ENCODE measurements at places on chromosomes 2 and 18.

DNA sequence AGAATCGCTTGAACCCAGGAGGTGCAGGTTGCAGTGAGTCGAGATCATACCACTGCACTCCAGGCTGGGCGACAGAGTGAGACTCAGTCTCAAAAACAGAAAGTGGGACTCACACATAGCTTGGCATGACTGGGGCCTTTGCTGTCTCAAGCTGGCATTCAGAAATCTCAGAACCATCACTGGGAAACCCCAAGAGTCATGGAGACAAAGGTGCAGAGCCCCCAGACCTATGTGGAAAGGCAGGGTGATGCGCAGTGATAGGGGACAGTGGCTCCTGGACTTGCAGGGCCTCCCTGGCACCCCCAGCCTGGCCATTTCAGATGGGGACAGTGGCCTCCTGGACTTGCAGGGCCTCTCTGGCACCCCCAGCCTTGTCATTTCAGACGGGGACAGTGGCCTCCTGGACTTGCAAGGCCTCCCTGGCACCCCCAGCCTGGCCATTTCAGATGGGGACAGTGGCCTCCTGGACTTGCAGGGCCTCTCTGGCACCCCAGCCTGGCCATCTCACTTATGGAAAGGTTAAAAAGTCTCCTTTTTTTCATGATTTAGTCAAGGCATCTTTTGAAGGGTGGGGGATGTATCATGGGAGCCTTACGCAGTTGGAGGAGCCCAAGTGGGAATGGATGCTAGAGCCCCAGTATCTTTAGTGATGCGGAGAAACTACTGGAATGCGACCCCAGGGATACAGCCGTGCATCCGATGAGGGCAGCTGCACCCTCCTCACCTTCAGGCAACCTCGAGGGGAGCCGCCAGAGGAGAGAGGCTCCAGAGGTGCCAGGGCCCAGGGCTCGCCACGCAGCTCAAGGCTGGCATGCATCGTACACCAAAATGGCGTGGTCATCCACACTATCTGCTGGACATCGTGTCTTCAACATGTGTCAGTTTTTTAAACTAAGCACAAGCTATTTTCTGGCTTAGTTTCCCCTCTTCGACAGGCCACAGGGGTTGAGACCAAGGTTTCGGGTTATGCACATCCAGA, 30.5 kb downstream of the ZNF516 start:
- no peak for DNase-seq

- DNase-seq = no peak
Observed at GRCh38 chr2:10347562-10347948, 44.9 kb downstream of the HPCAL1 start.

DNA sequence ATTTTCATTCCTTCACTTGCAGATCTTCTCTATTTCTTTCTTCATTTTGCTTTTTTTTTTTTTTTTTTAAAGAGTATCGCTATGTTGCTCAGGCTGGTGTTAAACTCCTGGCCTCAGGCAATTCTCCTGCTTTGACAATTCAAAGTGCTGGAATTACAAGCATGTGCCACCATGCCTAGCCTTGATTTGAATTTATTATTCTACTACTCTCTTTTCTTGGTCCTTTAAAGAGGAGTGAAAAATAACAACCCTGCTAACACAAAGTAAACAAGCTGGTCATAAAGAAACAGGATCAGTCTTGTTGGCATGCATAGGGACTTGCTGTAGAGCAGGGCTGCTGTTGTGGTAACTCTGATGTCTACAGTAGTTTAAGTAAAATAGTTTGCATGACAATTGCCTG, 1615.3 kb upstream of the ZEB2 start:
- no peak for DNase-seq

- peak; percentile 65 for DNase-seq
Observed at GRCh38 chr2:10932345-10933151, 20.8 kb downstream of the KCNF1 start.

DNA sequence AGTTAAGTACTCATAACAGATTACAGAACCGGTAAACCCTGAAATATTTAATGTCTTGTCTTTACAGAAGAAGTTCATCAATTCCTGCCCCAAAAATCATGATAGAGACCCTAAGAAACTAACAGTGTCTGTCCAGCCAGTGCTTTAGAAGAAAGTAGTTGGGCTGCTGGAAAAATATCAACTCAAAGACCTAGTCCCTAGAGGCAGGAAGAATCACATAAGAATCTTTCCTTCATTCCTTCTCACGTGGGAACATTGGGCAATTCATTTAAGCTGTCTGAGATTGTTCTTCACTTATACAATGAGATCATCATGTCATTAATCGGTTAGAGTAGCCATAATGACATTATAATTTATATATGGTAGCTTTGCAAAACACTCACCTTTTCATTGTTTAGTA, 156.4 kb downstream of the CCBE1 start:
- DNase-seq = no peak

- DNase-seq = no peak
Observed at GRCh38 chr2:10584242-10584753, 105.5 kb downstream of the NOL10 start.

- no peak for DNase-seq
Observed at GRCh38 chr18:62578980-62579511, 56.2 kb downstream of the ZCCHC2 start.

- no peak for DNase-seq
Observed at GRCh38 chr2:27779417-27780055, 8.0 kb downstream of the MRPL33 start.

- DNase-seq = no peak
Observed at GRCh38 chr2:231531883-231532755, 1.9 kb upstream of the NMUR1 start.

- no peak for DNase-seq
Observed at GRCh38 chr2:20143263-20143662, 81.7 kb downstream of the SDC1 start.

DNA sequence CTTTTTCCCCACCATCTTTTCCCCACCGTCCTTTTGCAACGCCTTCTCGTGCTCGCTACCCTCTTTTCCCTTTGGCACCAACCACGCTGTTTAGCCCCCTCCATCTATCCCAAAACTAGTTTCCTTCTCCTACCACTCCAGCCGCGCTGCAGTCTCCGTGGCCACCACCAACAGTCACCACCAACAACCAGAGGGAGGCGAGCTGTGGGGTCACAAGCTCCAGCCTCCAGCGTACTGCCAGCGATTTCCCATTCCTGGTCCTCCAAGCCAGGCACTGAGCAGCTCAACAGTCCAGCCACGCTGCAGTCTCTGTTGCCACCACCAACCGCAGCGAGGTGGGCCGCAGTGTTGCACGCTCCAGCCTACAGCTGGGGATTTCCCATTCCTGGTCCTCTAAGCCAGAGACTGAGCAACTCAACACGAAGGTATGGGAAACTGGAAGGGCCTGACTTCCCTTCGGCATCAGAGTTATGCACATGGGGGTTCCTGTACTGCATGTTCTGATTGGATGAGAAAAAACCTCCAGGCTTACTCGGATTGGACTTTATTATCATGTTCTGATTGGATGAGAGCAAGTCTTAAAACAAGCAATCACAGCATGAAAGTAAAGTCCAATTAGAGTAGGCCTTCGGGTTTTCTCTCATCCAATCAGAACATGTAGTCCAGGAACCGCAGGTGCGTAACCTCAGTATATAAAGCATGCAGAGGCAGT, 42.3 kb upstream of the IMP4 start:
- no peak for DNase-seq

- no peak for DNase-seq
Observed at GRCh38 chr2:46117379-46117778, 179.8 kb upstream of the EPAS1 start.

GRCh38 chr2:64262816-64263215, 118.6 kb upstream of the PELI1 start:
- DNase-seq = no peak

- no peak for DNase-seq
Observed at GRCh38 chr18:31451625-31452024, 4.1 kb downstream of the DSG3 start.

DNA sequence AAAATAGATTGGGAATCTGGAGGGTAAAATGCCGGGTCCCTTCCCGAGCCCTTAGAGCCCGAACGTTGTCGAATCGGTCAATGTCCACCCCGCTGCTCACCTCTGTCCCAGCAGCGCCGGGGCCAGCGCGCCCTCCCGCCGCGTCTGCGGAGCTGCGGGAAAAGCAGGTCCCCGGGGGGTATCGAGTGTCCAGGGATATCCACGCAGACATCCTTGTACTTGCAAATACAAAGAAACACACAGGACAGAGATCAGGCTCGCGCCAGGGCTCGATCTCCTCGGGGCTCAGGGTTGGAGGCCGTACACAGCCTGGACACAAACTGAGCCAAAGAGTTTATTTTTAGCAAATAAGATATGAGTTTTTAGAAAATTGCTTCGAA, 2.3 kb upstream of the GATA6 start:
- DNase-seq = no peak

DNA sequence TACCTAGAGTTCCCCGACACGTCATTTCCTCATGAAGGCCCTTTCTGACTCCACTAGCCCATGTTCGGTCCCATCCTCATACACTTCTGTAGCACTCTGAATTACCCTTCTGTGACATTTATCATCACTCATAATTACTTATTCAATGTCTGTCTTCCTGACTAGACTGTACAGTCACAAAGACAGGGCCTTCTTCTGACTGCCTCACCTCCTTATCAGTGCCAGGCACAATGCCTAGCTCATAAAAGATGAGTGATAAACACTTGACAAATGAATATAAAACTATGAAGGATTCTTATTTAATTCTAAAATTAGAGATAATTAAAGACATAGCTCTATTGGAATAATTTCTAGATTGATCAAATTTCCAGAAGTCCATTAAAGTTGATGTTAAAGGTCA, 1.4 kb upstream of the UBXN4 start:
- DNase-seq = no peak

DNA sequence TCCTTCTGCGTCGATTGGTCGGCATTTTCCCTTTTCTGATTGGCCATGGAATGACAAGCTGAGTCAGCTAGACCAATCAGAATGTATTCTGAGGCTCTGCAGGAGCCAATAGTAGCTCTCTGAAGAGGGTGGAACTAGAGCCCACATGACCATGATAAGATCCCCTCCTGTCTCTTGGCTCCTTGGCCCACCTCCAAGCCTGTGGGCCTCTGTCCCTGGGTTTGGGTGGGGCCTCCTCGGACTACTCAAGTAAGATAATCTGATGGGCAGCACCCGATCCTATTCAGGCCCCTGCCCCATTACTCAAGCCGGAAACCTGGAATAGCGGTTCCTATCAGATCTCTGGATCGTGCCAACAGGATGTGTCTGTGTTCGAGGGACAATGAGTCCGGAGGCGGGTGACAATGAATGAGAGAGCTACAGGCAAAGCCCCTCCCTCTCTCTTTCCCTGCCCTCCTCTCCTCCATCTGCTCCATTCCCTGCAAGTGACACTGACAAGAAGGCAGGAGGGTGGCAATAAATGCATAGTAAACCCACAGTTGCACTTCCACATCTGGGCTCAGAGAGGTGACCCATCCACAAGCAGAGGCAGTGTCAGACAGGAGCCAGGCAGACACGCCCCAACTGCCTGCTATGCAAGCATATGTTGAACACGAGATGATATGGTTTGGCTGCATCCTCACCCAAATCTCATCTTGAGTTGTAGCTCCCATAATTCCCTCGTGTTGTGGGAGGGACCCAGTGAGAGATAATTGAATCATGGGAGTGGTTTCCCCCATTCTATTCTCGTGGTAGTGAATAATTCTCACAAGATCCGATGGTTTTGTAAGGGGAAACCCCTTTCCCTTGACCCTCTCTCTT, 114.7 kb downstream of the TNS1 start:
- no peak for DNase-seq

GRCh38 chr18:3323900-3324299, 62.0 kb downstream of the MYL12B start:
- no peak for DNase-seq

GRCh38 chr2:72972352-72973136, 55.2 kb downstream of the EMX1 start:
- DNase-seq = no peak

Measured in COR-L47 (cell line).